GM12864 (cell line): ENCODE measurements at places on chromosomes 3 and 15.

GRCh38 chr3:11547498-11547897 is 96.2 kb downstream of the VGLL4 start:
- DNase-seq: no peak

DNA sequence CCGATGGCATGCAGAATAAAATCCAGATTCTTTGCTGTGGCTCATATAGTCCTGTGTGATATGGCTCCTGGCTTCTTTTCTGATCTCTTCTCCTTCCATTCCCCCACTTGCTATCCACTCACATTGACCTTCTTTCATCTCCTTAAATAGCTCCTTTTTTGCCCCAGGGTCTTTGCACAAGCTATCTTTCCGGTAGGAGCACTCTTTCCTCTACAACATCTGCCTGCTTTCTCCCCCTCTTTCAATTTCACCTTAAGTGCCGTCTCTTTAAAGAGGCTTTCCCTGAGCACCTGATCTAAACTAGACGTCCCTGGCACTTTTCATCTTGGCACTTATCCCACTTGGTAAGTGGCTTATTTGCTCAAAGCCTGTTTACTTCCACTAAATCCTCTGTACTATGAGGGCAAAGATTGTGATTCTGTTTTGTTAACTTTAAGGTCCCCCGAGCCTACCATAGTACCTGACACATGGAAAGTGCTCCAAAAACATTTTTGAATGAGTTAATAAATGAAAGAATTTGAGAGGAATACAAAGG is 323.3 kb upstream of the TLE3 start:
- no peak for DNase-seq

DNA sequence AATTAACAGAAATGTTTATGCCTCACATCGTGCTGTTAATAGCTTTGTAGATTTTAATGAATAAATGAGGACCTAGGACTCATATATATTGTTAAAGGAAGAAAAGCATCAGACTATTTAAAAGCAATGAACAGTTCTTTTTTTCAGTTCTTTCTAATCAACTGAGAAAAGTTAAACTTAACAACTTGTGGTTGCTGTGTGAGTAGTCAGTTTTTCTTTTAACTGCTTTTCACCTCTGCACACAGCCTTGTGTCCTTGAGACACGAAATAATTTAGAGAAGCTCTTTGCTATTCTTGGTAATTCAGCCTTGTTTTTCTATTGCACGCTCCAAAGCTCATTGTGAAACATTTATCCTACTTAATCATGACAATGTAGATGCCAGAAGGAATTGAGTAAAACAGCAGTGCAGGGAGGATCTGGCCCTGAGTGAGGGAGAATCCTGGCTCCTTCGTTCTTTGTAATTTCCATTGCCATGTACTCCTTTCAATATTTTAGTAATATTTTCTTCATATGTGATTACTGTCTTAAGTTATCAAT is 499.0 kb downstream of the PYDC2 start:
- DNase-seq: no peak

- no peak for DNase-seq
These were observed 303.0 kb upstream of the TPM1 start for GRCh38 chr15:62739507-62739906.

- DNase-seq: no peak
These were observed 31.2 kb downstream of the RYR3 start for GRCh38 chr15:33341953-33342352.

DNA sequence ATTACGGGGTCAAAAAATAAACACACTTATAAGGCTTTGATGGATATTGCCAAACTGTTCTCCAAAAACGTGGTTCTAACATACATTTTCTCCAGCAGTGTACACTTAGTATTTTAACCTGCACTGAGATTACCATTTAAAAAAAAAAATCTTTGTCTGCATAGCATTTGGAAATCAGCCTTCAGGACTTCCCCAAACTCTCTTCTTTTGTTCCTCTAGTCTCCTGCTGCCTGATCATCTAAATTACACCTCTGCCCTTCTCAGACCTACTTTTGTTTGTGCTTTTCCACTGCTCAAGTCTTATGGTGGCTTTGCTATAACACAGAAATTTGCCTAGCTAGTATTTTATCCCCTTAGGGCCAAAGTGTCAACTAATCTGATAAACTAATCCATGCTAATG is 3.8 kb downstream of the NCEH1 start:
- DNase-seq: no peak

DNA sequence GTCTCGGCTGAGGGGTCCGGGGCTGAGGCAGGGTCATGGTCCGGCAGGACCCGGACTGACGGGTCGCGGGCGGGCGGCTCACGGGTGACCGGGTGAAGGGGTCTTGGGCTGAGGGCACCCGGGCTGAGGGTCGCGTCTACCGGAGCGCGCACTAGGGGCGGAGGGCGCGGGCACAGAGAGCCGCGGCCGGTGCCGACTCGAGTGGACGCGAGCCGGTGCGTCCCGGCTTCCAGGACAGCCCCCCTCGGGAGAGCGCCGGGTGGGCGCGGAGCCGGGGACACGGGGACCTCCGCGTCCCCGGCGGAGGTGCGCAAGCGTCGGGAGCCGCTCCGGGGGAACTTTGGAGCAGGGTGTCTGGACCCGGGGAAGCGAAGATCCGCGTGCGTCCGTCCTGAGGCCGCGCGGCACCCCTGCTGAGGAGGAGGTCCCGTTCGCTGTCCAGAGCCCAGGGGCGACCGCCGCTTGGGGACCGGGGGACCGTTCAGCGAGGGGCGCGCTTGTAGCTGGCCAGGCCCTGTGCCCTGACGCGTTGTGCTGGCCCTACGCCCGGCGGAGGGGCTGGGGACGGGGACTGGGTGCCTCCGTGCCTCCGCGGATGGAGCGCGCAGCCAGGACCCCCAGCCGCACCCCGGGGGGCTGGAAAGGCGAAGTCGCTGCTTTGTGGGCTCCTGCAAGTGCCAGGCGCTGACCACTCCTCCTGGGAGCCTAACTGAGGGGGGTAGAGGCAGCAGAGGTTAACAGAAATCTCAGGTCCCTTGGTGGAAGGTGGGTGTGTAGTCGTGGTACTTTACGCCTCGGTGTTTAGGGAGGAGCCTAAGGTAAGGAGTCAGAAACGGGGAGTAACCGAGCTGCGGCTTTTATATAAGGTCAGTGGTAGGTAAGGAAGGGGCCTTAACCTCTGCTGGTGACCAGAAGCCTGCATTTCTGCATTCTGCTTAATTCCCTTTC is at the start of gene PPARG:
TSS of gene PPARG (plus strand) at position 889 of the 948 bp plus-strand sequence. CDS start 90,642 bp downstream, outside the sequence.
- DNase-seq: no peak
